AG20443 (cell line): ENCODE measurements at places on chromosomes 7 and 10.
A peak's percentile ranks its signal among the peaks of the same experiment; 100 is the strongest.

DNA sequence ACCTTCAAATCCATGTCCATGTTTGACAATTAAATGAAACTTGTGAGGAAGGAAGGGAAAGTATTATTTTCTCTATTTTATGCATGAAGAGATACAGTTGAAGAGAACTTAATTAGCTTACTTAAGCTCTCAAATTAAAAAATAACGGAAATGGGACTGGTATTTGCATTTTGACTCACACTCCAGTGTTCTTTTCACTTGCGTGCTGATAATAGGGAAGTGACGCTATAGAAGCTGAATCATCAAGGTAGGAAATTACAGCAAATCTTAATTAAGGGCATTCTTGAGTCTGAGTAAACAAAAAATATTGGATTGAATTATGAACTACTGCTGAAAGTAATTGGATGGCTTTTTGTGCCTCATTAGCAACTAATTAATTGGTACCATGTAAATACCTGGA is 44.0 kb upstream of the NPVF start:
- no peak for DNase-seq

DNA sequence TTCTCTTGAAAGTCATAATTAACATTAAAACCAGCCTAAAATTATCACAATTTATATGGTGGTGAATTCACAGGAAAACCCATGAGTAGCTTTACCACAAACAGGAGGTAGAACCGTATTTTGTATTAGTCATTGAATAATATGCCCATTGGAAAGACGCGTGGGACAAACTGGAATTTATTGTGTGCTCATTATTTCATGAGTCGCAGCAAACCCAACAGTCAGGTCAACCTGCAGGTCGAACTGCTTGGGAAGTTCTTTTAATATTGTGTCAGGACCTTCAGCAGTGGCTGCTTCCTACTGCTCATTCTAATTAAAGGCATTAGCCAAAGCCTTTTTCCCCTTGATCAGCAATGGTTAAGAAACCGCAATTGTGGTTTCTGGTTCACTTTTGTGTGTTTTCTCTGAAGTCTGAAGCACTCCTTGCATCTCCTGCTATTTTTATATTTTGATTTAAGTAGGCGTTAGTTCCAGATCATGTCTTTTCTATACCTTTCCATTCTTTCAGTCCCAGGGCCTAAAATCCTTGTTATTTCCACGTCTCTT is 100.1 kb downstream of the RAB11FIP2 start:
- DNase-seq, result peak; percentile 45

GRCh38 chr7:94223375-94224084 is 171.2 kb upstream of the COL1A2 start:
- peak; percentile 51 for DNase-seq

GRCh38 chr10:44813201-44813600 is 97.9 kb upstream of the TMEM72 start:
- DNase-seq, result no peak

- DNase-seq, result peak; percentile 93
These were observed at the start of gene TWIST1 for GRCh38 chr7:19117091-19117869. TSS of gene TWIST1 (minus strand) at chr7:19117636. CDS start at chr7:19117321, 315 bp downstream.

DNA sequence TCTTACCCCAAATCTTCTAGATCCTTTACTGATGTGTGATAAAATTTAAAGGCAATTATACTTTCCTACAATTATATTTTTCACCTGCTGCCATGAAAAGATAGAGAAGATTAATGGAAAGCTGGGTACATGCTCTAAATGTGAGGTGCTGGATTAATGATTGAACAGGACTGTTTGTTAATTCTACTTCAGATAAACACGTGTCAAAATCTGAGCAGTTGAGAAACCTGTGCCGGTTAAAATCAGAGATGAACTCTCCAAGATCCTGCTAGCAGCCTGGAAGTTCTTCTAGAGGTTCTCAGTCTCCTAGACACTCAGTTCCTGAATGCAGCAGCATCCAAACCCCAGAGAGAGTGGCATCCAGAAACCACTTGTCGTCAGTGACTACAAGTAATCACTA is 69.2 kb downstream of the INHBA start:
- no peak for DNase-seq

- DNase-seq, result peak; percentile 63
These were observed 173.6 kb downstream of the PRKCQ start for GRCh38 chr10:6406220-6407033.

GRCh38 chr7:996079-996872 is 13.3 kb downstream of the CYP2W1 start:
- no peak for DNase-seq
